D341Med (cell line): ENCODE measurements at places on chromosomes 6 and 20.

DNA sequence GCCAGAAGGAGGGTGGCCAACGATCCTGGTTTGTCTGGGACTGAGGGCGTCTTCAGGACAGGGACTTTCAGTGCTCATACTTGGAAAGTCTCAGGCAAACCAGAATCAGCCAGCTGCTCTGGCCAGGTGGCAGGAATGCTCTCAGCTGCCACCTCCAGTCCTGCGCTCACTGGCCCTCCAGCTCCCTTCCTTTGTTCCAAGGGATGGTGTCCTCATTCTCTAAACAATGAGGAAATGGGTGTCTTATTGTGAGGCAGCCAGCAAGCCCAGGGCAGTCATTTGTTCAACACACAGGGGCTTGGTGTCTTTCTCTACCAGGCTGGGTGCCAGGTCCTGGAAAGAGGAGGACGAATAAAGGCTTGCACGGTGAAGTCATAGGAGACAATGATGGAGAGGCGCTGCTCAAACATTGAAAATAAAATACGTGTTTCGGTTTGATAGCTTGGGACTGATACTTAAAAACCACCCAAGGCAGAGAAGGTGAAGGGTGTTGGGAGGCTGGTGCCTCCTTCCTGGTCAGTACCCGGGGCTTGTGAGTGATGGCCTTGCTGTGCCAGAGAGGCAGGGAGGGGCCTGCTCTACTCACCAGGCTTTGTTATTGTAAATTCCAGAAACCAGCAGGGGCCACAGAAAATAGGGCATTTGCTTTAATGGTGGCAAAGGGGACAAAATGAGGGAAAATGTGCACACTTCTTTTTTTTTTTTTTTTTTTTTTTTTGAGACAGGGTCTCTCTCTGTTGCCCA lies 11.3 kb upstream of the TMEM181 start:
- DNase-seq = no peak

GRCh38 chr6:39360378-39360777 lies 37.9 kb upstream of the KCNK16 start:
- no peak for DNase-seq

DNA sequence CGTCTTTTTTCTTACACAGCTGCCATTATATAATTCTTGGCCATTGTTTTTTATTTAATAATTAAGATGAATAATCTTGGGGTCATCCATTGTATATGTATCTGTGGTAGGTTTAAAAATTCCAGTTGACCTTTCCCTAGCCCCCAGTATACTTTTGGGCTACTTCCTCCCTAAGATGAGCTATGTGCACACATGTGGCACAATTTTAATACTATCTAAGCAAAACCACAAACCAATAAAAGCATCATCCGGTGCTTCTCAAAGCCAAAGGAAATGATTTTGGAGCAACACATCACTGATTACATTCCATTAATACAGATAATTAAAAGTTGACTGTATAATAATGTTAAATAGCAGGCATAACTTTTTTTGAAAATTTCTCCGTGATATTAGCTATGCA lies 161.2 kb downstream of the ATXN1 start:
- no peak for DNase-seq

- DNase-seq = peak; percentile 21
These were observed 5.9 kb downstream of the WASF1 start for GRCh38 chr6:110173506-110174132.

DNA sequence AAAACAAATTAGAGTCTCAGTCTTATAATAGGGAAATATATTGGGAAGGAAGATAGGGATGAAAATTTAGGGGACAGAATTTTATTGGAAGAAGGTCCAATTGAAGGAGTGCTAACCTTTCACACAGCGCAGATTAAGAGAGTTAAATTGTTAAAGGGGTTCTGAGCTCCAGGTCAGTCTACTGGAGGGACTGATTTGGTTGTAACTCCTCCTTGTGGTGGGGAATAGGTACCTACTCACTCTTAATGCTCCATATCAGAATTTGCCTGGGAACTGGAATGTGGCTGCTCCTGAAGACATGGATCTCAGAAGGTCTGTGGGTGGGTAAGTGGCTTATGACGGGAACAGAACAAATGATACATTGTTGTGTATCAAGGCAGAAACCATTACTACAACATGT lies 143.5 kb downstream of the FLRT3 start:
- no peak for DNase-seq
